ENCODE measurements at places on chromosomes 3 and 15.

- DNase-seq, result no peak
Measured at GRCh38 chr3:39401983-39402382, 4.5 kb upstream of the RPSA start.

DNA sequence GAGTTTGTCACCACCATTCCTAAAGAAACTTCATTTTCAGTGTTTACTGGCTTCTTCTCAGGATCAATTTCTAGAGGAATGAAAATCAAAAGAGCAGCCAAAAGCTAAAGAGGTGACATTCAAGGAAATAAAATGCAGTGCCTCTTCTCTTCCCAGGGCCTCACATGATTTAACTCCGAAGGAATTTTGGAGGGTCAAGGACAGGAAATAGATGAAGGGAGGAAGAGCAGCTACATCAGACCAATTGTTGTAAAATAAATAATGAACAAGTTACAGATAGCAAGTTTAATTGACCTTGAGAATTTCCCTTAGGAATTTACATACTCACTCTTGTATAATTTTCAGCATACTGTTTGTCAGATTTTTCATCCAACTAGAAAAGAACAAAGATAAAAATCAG, 78.1 kb downstream of the LRRFIP2 start:
- DNase-seq, result no peak

GRCh38 chr15:78035321-78035751, 42.2 kb downstream of the TBC1D2B start:
- no peak for DNase-seq

DNA sequence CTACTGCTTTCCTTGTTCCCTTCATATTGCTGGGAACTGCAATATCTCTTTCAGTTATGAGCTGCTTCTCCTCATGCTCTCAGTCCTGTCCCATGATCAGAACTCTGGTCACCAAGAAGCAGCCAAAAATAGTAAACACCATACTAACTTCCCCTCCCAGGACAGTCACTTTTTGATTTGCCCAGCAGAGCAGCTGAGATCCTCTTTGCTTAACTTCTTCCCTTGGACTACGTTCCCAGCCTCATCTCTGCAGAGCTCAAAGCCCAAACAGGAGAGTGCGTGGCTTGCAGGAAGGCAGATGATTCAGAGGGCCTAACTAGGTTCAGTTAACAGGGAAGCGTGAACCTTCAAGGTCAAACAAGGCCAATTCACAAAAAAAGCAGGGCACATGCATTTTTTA, 153.2 kb downstream of the CTNNB1 start:
- no peak for DNase-seq

GRCh38 chr15:67715170-67715569, 110.1 kb upstream of the SKOR1 start:
- DNase-seq, result no peak

GRCh38 chr15:42772144-42772543, 35.2 kb upstream of the CDAN1 start:
- DNase-seq, result peak; percentile 0

- DNase-seq, result no peak
Measured at GRCh38 chr3:30098243-30098642, 508.2 kb upstream of the TGFBR2 start.

DNA sequence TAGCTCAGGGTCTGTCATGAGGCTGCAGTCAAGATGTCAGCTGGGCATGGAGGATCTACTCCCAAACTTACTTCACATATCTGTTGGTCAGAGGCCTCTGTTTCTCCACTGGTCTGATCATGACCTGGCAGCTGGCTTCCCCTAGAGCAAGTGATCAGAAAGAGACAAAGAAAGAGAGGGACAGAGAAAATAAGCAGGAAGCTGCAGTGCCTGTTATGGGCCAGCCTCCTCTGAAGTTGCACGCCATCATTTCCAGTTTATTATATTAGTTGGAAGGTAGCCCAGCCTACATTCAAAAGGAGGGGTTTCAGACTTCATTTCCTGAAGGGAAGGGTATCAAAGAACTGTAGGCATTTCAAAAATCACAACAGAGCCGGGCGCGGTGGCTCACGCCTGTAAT, 5.0 kb upstream of the RPP25 start:
- no peak for DNase-seq

GRCh38 chr3:9280451-9281219, 31.2 kb upstream of the SRGAP3 start:
- DNase-seq, result peak; percentile 60

DNA sequence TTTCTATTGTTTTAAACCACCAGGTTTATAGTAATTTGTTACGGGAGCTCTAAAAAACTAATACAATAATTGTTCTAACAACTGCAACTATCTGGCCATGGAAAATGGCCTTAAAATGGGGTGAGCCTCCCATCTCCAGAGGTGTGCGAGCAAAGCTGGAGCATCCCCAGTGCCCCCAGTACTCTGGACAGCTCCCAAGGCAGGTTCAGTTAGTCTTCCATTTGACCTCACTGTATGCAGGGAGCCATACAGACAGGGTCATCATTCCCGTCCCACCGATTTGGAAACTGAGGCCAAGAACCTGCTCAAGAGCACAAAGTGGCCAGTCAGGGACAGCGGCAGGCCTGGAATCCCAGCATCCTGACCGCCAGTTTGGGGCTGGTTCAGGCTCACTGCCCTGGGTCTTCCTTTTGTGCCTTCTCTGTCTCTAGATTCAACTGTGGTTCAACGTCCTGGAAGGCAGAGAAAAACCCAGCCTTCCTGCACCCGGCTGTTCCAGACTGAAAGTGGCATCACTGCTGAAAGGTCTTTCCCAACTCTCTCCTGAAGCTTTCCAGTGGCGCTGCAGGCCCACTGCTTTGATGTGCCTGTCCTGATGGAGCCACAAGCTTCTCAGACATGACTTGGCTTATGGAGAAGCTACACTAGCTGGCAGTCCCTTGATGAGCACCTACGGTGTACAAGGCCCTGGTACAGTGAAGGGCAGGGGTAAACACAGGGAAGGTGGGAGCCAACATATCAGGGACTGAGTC, 76.6 kb upstream of the LINGO1 start:
- DNase-seq, result no peak

- no peak for DNase-seq
Measured at GRCh38 chr3:154018100-154018696, 103.0 kb upstream of the ARHGEF26 start.

DNA sequence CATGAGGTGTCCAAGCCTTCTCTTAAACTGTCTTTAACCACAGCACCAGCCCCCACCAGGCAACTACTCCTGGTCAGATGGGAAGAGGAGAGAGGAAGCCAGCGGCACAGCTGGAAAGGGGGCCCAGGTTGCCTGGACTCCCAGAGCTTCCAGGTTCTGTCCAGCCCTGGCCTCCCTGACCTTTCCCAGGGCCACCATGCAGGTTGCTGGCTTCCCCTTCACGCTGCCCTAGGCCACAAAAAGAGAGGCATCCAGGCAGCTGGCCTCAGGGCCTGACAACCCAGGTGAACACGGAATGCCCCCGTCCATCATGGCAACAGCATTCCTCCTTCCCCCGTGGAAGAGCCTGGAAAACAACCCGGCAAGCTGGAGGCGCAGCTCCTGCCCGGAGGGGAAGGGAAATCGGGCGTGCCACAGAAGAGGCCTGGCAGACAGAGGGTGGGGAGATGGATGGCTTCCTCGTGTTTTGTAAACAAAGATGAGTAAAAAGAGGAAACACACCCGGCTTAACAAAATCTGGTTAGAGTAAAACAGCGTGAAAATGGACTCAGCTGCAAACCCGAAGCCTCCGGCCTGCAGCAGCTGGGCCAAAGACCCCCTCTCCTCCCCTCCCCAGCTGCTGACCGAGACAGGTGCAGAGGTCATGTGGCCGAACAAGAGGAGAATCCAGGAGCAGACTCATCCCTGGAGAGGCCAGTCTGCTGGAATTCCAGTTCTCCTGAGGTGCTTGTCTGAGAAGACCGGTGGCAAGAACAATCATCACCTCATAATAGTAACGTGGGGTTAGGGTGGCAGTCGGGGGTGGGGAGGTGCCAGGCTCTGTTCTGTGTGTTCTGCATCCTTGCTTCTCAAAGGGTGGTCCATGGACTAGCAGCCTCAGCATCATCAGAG, 15.5 kb downstream of the BMF start:
- no peak for DNase-seq

- no peak for DNase-seq
Measured at GRCh38 chr3:73787620-73788019, 162.9 kb upstream of the PDZRN3 start.

- peak; percentile 5 for DNase-seq
Measured at GRCh38 chr3:180804916-180805315, 107.6 kb upstream of the FXR1 start.

GRCh38 chr3:131917006-131917405, 117.8 kb downstream of the CPNE4 start:
- no peak for DNase-seq

GRCh38 chr3:14876921-14877333, 58.2 kb downstream of the FGD5 start:
- DNase-seq, result no peak

GRCh38 chr15:90192961-90193786, 8.0 kb upstream of the SEMA4B start:
- peak; percentile 42 for DNase-seq

- no peak for DNase-seq
Measured at GRCh38 chr15:98845138-98845884, 162.3 kb downstream of the PGPEP1L start.

DNA sequence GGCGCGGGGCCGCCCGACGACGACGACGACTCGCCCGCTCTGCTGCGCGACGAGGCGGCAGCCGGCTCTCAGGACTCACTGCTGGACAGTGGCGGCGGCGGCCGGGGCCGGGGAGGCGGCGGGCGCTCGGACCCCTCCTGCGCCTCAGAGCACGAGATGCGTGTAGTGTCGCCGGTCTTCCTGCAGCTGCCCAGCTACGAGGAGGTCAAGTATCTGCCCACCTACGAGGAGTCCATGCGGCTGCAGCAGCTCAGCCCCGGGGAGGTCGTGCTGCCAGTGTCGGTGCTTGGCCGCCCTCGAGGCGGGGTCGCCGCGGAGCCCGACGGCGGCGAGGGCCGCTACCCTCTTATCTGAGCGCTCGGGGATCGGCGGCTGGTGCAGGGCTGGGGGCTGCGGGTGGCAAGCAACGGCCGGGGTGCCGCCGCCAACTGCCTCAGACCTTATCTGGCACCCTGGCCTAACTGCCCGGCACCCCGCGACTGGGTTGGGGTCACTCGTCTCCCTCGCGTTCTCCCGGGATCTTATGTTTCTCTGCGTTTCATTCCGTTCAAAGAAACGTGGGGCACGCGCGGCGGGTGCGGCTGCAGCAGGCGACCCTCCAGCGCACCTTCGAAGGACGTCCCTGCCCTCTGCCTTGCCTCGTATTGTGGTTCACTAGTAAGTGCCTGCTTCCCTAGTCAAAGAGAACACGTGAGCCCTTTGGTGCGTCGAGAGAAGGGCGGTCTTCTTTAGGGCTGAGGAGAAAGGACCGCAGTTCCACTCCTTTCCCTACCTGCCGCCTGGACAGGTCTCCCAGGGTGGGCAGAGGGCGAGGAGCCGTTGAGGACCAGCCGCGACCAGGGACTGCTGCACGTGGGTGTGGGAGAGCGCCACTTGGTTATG, 1.0 kb downstream of the C3orf80 start:
- no peak for DNase-seq

GRCh38 chr3:56822501-56822900, 20.8 kb upstream of the ARHGEF3 start:
- DNase-seq, result no peak

GRCh38 chr15:91099995-91100813, at the start of gene SV2B:
Gene SV2B, plus strand, starts transcription at chr15:91100257. Its CDS starts 126,007 bp downstream, at chr15:91226264.
- no peak for DNase-seq

DNA sequence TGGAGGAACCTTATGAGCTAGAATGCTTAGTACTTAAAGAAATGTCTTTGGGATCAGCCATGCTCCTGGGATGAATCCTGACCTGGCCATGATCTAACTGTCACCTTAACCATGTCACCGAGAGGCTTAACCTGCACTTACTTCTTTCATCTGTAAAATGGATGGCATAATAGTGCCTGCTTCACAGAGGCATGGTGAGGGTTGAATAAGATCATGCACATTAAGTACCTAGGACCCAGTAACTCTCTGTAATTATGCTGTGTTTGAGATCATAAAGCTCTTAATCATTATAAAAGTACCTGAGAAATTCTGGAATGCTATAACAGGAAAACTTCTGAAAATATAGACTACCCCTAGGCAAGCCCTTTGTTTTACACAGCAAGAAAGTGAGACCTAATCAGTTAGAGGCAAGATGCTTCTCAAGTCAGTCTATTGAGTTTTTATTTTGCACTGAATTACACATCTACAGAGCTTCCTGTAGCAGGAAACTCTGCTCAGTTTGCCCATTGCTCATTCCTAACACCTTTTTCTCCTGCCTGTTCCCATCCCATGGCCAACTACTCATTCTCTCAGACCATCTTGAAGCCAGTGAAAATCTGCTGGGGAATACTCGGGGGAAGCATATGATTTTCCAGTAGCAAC, 1015.5 kb upstream of the CFAP20DC start:
- DNase-seq, result no peak

- no peak for DNase-seq
Measured at GRCh38 chr3:51715231-51715976, 8.5 kb downstream of the GRM2 start.

DNA sequence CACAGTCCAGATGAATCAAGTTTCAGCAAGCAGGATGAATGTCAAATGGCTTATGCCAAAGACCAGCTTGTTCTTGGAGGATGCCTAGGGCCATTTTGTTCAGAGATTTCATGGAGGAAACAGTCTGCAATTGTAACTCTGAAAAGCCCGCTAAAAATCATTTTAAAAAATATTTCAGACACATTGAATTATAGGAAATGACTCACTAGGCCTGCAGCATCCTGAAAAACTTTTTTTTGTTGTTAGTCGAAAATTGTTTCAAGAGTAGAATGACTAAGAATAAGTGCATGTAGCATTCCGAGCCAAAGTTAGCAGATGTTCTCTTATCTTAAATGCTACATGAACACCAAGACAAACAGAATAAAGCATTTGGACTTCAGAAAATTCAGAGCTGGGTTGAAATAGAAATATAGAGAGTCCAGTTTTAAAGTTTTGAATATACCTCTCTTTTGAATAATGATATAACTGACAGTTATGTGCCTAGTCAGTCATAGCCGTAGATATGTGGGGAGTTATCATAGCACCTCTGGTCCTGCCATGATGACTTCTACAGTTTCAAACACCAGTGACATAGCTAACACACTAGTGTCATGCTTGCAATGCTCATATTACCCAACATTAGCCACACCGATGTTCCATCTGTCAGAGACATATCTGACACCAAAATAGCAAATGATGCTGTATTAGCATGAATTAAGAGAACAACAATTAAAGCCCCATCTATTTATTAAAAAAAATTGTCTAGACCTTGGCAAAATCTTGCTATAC, 1462.8 kb upstream of the GBE1 start:
- DNase-seq, result no peak

- DNase-seq, result no peak
Measured at GRCh38 chr3:152779653-152780052, 55.3 kb upstream of the P2RY1 start.

DNA sequence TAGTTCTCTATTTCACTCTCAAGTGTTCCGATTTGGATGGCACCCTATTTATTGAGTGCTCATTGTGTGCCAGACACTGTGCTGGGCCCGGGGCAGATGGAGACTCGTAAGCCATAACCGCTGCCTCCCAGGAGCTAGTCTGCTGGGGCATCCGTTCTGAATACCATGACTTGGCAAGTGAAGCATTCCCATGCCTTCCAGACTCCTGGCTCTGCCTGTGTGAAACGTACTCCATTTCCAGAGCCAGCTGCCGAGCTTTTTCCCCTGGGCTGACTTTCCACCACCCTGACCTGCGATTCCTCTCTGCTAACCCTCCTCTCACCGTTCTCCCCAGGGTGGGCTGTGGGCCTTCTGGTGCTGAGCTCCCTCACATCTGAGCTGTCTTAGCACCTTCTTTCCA, 303.1 kb upstream of the CTDSPL start:
- no peak for DNase-seq
